HCEC 1CT (cell line): ENCODE measurements at places on chromosomes 1 and 21.

- DNase-seq = no peak
Measured at GRCh38 chr1:188689542-188689941, 1788.1 kb downstream of the BRINP3 start.

GRCh38 chr1:39574646-39575045 is 1.9 kb downstream of the PABPC4 start:
- peak; percentile 31 for DNase-seq

DNA sequence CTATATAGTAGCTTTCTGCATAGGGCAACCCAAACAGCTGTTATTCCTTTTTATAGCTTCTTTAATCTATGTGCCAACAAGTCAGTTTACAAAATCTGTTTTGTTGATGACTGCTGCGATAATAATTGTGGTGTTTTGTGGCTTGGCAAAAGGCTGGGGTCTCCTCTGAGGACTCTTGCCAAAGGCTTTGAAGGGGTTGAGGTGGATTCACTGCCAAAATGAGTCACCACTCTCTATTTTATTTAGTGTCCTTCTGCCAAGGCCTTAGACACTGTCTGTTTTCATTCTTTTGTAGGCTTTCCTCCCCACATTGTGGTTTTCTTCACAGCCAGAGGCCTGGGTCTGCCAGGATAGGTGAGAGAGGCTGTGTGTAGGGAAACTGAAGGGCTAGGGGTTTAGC is 161.8 kb downstream of the NFIA start:
- DNase-seq = peak; percentile 42

DNA sequence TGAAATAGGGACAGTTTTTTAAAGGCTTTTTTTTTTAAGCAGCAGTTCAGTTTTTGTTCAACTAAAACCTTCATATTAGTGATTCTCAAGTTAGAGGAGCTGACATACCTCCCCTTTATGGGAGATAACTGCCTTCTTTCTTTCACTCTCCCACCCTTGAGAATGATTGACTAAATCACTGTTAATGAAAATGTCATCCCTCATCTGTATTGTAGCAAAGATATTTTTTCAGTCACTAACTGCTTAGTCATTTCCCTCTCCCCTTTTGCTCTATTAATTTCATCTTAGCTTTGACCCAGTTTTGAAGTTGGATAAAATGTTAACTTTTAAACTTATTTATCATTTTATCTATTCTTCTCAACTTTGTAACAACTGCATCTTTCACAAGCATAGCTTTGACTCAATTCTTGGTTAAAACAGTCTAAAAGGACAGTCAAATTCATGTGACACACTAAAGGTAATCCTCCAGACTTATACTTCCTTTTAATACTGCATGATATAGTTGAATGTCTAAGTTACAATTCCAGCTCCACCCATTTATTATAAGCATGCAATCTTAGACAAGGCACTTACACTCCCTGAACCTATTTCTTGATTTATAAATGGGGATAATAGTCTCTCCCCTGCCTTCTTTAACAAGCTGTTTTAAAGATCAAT is 17.1 kb downstream of the CAPZA1 start:
- DNase-seq = no peak

DNA sequence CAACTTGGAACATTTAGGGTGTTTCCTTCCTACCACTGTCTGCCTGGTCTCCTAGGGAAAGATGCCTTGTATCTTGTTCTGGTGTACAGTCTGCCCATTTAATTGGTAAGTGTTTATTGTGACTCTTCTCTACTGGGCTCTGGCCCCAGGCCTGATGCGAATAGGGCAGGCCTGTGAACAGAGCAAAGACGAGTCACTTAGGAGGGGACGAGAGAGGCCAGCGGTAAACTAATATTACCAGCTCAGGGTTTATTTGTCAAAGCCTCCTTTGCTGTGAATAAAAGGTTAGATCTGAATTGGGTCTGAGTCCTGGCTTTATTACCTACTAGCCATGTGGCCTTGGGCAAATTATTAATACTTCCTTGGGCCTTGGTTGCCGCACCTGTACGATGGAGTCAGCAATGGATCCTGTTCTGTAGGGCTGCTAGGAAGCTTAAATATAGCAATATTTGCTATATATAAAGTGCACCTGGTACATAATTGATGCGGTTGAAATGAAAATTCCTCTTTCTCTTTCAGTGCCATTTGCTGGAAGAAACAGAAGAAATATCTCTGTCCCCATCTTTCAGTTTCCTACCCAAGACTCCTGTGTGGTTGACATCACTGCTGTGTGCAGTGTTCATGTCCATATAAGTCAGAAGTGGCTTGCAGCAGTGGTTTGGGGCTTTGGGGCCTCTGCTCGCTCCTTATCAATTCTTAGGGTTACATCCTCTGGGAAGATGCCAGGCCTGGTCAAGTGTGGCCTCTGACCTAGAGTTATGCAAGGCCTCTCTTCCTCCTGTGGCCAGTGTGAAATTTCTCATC is 32.4 kb downstream of the MAPKAPK2 start:
- peak; percentile 42 for DNase-seq

- no peak for DNase-seq
Measured at GRCh38 chr21:36923270-36923669, 43.2 kb downstream of the HLCS start.

GRCh38 chr1:181508486-181509165 is 25.3 kb downstream of the CACNA1E start:
- DNase-seq = no peak

DNA sequence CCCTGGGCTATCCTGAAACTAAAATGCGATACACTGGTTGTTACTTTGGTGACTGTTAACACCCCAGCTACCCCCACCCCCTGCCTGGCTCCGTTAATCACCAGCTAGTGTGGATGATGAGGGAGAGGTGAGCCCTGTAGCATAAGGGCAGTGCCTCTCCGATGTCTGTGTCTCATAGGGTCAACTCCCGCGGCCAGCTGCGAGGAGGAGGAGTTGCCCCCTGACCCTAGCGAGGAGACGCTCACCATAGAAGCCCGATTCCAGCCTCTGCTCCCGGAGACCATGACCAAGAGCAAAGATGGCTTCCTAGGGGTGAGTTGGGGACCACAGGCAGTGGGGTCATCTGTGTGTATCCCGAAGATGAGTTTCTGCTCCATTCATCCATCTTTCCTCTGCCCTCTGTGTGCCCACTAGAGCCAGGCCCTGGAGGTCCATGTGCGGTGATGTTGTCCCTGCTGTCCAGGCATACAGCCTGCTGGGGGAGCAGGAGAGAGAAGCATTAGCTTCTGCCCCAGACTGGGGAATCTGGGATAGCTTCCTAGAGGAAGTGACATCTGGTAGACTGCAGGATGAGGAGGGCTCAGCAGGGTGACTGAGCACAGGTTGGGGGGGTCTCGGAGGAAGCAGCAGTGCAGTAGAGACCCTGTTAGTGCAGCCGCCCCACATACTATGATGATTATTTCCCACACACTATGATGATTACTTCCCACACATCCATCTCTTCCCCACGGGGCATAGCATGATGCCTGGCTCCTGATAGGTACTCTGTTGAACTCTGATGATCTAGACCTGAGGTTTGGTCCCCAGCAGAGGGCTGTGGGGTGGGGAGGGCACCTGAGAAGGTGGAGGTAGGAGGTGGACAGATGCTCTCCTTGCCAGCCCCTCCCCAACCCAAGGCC is 5.2 kb downstream of the SELENON start:
- no peak for DNase-seq

DNA sequence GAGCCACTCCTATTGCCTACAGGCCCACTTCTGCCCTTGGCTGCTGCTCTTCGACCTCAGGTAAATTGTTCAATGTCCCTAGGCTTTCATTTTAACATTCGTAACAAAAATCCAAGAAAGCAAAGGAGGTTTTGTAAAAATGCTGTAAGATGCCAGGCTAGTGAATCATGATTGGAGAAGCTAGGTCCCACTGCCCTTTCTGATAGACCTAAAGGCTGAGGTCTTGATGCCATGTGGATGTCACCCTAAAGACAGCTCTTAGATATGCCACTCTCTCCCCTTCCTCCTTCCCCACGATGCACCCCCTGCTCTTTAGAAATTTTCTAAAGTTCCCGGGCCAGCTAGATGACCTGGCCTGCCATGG is 9.9 kb upstream of the TMEM39B start:
- DNase-seq = no peak
